Hippocampal formation (tissue), 2 donors: ENCODE measurements at places on chromosomes 7 and 10.

DNA sequence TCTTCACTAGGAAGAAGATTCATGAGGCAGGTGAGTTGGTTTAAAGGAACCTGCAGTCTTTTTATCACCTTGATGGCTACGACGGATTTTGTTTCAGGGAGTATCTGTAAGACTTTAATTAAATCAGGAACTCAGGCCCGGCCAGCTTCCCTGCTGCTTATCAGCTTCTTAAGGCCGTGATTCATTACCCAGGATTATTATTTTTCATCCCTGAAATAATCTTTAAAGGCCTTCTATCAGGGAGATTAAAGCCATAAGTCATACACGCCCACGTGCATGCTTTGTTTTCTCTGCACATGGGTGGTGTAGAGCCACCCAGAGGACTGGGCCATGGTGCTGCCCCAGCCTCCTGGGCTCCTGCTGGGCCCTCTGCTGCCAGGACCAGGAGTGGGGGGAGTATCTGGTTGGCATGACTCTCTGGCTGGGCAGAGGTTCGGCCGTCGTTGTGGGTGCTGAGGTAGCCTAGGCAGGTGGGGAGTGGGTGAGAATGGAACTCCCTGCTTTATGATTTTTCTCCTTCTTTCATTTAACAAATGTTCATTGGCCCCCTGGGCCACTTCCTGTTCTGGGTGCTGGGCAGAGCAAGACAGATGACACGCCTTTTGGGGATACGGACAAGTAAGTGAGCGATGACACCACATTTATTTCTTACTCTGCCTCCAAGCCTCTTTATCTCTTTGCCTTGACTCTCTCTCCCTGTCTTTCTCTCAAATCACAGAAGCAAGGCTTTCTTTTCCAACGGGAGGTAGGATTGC lies 39.0 kb upstream of the PCBD1 start:
- no peak for DNase-seq

GRCh38 chr10:131196176-131196885 lies 115.2 kb downstream of the TCERG1L start:
- DNase-seq: no peak

DNA sequence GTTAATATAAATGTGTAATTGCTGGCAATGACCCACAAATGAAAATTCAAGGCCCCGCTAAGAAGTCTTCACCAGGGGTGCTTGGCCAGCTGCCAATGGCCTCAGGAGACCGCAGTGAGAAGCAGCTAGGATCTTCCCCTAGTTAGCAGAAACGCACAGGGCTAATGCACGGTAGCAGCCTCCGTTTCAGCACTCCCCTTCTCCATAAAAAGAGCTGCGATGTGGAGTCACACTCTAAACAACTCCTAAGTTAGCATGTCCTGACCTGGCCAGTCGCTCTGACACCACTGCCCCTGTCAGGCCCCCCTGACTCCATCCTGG lies 139.0 kb downstream of the SEPTIN14 start:
- no peak for DNase-seq

DNA sequence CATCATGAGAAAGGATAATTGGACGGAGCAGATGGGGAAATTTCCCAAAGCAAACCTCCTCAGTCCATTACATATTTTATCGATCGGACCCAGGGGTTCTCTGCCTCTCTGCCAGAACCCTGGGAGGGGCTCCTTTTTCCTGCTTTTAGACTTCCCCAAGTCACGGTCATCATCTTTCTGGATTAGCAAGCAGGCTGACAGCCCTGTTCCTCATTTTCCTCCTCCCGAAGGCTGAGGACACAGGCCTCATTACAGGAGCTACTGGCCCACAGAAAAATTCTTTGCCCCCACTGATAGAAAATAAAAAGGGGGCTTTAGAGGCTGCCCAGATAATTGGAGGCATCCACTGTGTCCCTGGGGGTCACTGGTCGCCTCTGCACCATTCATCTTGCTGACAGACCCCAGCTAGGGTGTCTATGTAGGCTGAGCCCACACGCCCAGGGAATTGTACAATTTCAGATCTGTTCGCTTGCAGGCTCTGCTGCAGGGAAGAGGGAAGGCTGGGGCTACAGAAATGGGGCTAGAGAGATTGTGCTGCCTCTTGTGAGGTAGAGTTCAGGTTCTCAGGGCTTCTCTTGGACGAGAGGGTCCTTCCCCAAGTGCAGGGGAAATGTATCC lies 125.7 kb upstream of the SDK1 start:
- no peak for DNase-seq

GRCh38 chr10:116891208-116891607 lies 41.9 kb downstream of the ENO4 start:
- DNase-seq: no peak

DNA sequence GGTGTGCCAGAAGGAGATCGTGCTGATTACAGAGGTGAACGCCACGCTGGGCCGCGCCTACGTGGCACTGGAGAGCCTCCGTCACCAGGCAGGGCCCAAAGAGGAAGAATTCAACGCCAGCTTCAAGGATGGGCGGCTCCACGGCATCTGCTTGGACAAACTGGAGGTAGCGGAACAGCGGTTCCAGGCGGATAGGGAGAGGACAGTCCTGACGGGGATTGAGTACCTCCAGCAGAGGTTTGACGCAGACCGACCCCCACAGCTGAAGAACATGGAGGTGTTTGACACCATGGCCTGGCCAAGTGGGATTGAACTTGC lies 12.1 kb upstream of the ATP6V0E2 start:
- DNase-seq: no peak

- DNase-seq: no peak
Measured at GRCh38 chr10:97600616-97601015, 11.1 kb downstream of the C10orf62 start.

DNA sequence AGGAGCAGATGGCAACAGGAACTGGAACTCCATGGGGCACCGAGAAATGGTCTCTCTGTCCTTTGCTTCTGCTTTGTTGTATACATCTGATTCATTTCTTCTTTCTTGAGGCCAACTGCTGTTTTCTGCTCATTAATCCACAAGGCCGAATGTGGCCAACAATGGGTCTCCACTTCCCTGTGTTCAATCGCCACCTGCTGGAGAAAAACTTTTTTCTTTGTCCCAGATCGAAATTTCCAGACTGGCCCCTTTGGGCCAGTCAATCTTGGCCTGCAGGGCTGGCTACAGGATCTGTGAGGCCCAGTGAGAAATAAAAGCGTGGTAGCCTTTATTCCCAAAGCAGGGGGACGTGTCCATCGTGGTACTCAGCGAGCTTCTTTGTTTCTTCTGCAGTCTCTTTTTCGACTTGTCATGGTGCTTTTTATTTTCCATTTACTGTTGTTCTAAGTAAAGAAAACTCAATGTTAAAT lies 58.8 kb downstream of the PARP12 start:
- no peak for DNase-seq

- no peak for DNase-seq
Measured at GRCh38 chr7:139784648-139785047, 6.8 kb upstream of the HIPK2 start.

GRCh38 chr7:79593866-79594301 lies 140.4 kb upstream of the MAGI2 start:
- DNase-seq: no peak

- DNase-seq: no peak
Measured at GRCh38 chr10:20596065-20596755, 300.9 kb downstream of the NEBL start.

DNA sequence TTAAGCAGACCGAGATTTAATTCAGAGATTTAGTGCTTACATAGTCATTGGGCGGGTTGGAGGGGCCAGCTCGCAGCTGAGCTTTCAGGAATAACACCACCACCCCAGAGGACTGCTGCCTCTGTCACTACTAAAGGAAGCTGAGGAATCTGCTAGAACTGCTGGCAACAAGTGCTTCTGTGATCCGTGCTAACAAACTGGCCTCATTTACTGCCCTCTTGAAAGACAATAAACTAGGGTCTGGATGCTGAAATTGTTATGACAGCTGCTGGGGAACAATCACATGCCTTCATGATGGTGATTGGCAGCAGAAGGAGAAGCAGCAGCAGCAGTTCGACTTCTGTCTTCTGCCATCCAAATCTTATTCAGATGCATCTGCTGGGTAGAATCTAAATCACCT lies 285.5 kb upstream of the TAC1 start:
- no peak for DNase-seq

DNA sequence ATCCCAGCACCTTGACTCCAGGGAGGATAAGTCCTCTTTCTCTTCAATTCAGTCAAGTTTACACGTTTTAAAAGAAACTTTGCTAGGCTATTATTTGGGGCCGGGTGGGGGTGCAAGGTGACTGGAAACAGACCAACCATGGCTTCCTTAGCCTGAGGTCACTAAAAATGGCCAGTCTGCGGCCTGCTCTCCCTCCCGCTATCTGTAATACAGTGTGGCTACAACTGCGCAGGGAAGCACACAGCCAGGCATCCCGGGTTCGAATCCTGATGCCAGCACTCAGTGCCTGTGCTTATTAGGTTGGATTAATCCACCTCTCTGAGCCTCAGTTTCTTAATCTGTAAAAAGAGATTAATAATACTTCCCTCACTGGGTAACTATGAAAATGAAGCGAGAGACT lies 19.5 kb downstream of the ATP6V1F start:
- DNase-seq: no peak

DNA sequence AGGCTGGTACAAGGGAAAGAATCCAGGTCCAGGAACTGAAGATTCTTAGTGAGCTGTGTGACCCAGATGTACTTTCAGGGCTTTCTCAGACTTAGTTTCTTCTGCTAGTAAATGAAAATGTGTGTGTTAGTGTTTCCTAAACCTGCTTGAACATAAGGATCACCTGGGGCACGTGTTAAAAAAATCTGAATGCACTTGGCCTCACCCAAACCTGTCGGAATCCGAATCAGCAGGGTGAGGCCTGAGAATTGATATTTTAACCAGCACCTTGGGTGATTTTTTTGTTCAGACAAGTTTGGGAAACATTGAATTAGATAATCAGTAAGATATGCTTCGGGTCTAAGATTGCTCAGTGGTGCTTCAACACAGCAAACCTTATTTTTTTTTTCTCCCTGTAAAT lies 59.7 kb downstream of the ZNF365 start:
- no peak for DNase-seq

DNA sequence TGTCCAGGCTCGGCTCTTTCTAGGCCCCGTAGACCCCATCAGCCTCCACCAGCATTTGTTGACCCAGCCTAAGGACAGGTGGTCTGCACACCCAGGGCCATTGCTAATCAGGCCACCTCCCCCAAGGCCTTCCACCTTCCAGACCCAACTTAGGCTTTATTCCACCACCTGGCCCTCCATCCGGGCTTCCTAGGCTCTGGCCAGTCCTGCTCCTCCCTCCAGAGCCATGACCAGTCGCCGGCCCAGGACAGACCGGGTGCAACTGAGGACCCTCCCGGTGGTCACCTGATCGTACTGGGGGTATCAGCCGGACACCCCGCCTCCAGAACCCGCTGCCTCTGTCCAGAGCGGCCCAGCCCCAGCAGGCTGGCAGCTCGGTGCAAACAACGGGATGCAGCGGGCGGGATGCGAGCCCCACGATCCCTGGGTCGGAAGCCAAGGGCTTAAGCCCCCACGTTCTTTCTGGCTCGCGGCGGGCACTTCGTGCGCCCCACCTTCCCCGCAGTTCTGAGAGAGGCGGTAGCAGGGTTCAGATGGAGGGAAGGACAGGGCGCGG lies 545 bp downstream of the NACAD start:
- no peak for DNase-seq

DNA sequence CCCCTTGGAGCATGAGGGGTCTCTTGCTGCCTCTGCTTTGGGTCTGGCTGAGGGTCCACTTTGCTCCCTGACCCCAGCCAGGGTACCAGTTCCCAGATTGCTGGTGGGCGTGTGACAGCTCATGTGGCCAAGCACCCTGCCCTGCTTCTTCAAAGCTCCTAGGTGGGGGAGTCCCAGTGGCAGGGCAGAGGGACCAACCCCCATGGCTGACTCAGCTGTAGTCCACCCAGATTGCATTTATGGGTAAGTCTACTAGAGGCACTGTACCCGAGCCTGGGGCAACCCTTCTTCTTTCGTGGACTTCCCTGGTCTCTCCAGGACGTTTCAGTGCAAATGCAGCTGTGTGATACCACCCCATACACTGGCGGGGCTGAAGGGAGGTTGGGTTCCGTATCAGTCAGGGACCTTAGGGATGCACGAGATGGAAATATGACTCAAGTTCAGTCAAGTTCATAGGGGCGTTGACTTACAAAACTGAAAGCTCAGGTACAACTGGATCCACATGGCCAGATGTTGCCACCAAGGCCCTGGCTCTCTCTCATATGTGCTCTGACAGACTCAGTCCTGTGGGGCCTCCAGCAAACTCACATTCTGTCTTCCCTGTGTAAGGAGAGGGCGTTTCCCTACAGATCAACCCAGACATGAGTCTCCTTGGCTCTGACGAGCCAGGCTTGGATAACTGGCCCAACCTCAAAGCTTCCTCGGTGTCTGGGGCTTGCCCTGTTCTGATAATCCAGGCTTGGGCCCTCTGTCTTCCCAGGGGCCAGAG lies 13.6 kb downstream of the PTPRE start:
- no peak for DNase-seq

- DNase-seq: no peak
Measured at GRCh38 chr7:139360948-139361307, 1.2 kb downstream of the LUC7L2 start.

GRCh38 chr10:13047529-13048206 lies 46.2 kb upstream of the CCDC3 start:
- DNase-seq: no peak

GRCh38 chr7:137992550-137993394 lies 9.1 kb downstream of the CREB3L2 start:
- DNase-seq: no peak

- DNase-seq: no peak
Measured at GRCh38 chr7:83925860-83926259, 268.7 kb downstream of the SEMA3A start.

GRCh38 chr10:21495002-21495751 lies 30.3 kb downstream of the SKIDA1 start:
- no peak for DNase-seq

DNA sequence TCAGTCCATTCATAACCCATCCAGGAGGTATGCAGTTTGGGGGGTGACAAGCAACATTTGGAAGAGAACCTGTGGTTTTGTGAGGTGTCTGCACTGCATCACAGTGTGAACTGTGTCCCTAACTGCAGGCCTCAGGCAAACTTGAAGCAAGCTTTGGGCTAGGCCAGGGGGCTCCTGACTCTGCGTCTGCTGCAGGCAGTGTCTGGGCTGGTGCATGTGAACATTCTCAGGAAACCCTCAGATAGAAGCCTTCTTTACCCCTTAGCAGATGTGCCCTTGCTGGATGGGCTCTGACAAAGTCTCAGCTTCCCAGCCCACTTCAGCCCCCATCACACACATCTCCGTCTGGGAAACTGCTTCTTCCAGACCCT lies 61.0 kb downstream of the VIPR2 start:
- DNase-seq: no peak
